ENCODE measurements at places on chromosomes 1 and 21.

DNA sequence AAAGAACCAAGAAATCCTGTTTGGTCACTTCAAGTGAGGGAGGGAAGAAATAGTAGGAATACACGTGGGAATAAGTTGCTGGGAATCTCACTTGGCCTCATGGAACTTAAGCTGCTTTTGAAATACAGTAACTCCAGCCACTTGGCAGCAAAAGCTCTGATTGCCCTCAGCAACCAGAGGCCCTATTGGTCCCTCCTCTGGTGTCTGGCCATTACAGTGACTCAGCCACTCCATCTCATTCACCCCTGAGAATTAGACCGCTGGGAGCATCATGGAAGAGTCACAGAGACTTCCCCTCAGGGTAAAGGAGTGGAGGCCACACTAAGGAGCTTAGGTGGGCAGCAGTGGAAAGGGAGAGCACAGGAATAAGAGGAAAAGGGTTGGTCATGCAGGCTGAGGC lies 99.6 kb downstream of the ELAVL4 start:
- no peak for DNase-seq

DNA sequence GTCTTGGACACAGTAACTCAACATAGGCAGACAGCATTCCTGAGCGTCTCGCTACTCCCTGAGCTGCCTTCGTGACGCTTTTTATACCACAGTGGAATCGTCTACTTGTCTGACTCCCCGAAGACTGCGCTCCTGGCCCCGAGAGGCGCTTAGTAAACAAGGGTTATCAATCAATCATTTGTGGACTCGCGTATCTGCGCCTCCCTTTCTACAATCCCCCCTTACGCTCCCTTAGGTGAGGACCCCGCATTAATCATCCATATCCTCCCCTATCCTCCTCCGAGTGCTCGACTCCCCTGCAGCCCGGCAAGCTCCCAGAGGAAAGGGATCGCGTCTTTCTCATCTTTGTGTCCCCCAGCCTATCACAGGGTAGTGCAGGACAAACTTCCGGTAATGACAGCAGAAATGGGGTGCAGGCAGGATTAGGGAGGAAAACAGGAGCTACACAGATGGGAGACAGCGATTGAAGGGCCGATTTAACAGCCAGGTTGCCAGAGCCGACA lies 522 bp downstream of the TMEM59 start:
- peak; percentile 53 for DNase-seq

DNA sequence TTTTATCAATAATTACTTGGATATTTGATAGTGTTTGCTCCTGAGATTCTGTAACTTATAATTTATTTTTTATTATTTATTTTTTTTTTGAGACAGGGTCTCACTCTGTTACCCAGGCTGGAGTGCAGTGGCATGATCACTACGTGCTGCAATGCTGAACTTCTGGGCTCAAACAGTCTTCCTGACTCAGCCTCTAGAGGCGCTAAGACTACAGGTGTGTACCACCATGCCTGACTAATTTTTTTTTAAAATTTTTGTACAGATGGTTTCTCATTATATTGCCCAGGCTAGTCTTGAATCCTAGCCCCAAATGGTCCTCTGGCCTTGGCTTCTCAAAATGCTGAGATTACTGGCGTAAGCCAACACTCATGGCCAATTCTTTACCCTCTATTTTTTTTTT lies 845.5 kb upstream of the ADGRL4 start:
- DNase-seq = no peak

GRCh38 chr1:200305806-200306205 lies 104.0 kb downstream of the ZNF281 start:
- no peak for DNase-seq

Measured in activated CD4-positive, alpha-beta T cell treated with anti-CD3 and anti-CD28 coated beads, Interleukin-10, Interleukin-2, amounts not matched to agents 100 ng/mL and 50 ng/mL, durations not matched to agents 16 hours and 8 hours (primary cell).